CD8-positive, alpha-beta T cell (primary cell): ENCODE measurements at places on chromosomes 6 and 20. TPM values are rescaled to one million over a fixed set of nuclear protein-coding genes. Genes with fewer than 3 reads are reported as not detected.

GRCh38 chr20:54090230-54091119 is 20.1 kb upstream of the BCAS1 start:
- DNase-seq, result no peak

Gene ABHD12
- 17.9 TPM for total RNA-seq

Gene WFDC5
- not detected for total RNA-seq

DNA sequence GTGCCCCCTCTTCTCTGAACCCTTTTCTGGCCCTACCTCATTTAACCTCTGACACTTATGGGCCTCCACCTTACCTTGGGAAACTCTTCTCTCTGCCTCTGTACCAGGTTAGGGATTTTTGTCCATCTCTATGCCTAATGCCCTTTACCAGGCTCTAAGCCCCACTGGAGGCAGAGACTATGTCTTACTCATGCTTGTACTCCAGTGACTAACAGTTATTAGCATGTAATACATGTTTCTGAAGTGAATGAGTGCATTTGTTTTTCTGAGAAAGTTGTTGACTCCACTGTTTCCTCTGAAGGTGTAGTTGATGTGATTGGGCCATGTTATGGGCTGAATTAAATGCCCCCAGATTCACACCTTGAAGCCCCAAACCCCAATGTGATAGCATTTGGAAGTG is 234.3 kb downstream of the PACRG start:
- no peak for DNase-seq

Gene SPATA2
- total RNA-seq, result 22.4 TPM

DNA sequence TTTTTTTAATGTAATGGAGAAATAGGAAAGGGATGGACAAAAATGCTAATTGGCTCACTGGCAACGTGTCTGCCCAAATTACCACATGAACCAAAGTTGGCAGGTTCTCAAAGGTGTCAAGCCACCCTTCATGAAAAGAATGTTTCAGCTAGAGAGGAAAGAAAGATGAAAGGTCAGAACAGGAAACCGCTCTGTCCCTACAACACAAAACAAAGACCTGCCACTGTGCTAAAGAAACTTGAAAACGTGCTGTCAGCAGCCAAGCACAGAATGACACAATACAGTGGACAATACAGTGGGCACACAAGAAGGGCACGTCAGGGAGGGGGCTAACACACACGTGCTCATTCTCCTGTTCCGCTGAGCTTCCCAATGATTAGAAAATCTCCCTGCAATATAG is 4.9 kb downstream of the PREP start:
- DNase-seq, result peak; percentile 60

DNA sequence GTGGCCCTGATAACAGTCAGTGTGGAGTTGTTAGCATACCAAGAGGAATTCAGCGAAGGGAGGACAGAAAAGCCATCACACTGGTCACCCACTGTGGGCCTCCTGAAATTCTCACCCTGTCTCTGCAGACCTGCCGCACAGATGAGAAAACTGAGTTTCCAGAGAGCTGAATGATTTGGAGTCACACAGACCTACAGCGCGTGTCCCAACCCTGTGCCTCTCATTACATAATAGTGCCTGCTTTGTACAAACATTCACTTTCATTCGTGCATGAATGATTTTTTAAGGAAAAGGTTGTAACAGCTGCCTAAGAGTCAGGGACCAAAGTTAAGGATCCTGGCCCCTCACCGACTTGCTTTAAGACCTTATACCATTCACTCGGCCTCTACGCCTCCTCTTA is 62.7 kb downstream of the THBS2 start:
- DNase-seq, result no peak

Gene RIMS1
- total RNA-seq, result not detected

GRCh38 chr6:89805814-89806371 is 13.7 kb downstream of the MDN1 start:
- no peak for DNase-seq

Gene HEY2
- total RNA-seq, result 0.11 TPM

Gene EYA4
- not detected for total RNA-seq
